ENCODE measurements at places on chromosomes 3 and 15.

- no peak for DNase-seq
These were observed 1.7 kb downstream of the SEMA5B start for GRCh38 chr3:123025642-123026521.

DNA sequence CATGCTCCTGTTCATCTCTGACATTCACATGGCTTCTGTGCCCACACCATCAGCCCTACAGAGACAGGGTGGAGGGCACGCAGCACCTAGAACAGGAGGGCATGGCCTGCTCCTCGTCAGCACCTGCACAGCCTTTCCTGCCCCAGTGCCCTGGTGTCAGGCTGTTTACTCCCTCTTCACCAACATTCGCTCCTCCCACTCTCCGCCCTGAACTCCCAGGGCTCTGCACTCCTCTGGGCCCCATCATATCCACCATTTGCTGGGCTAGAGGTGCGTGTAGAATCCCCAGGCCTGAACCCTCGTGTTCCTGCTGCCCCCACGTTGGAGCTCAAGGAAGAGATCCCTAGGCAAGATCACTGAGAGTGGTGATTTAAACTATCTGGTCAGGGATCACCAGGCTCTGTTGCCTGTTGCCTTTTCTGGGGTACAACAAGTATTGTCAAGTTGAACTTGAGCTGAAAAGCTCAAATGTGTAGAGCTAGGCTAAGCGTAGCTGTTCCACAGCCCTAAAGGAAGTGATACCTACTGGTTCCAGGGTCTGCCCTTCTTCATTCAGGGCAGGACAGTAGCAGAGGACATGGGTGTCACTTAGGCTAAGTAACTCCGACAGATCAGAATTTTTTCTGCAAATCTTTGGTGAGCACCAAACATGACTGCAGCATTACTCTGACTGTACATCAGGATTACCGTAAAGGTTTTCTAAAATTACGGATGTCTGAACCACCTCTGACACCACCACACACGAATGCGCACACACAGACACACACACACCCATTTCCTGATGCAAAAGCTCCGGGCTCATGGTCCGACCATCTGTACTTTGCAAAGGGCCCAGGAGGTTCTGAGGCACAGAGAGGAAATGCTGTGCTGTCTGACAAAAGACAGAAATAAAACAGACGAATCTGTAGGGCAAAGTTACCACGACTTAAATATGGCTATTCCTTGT is 43.7 kb upstream of the GNB5 start:
- DNase-seq: no peak

- DNase-seq: no peak
These were observed 33.3 kb downstream of the TSPAN3 start for GRCh38 chr15:77037388-77038209.

- no peak for DNase-seq
These were observed 8.5 kb downstream of the CGNL1 start for GRCh38 chr15:57384816-57385215.

- DNase-seq: no peak
These were observed 99.2 kb downstream of the HES1 start for GRCh38 chr3:194235160-194235559.

DNA sequence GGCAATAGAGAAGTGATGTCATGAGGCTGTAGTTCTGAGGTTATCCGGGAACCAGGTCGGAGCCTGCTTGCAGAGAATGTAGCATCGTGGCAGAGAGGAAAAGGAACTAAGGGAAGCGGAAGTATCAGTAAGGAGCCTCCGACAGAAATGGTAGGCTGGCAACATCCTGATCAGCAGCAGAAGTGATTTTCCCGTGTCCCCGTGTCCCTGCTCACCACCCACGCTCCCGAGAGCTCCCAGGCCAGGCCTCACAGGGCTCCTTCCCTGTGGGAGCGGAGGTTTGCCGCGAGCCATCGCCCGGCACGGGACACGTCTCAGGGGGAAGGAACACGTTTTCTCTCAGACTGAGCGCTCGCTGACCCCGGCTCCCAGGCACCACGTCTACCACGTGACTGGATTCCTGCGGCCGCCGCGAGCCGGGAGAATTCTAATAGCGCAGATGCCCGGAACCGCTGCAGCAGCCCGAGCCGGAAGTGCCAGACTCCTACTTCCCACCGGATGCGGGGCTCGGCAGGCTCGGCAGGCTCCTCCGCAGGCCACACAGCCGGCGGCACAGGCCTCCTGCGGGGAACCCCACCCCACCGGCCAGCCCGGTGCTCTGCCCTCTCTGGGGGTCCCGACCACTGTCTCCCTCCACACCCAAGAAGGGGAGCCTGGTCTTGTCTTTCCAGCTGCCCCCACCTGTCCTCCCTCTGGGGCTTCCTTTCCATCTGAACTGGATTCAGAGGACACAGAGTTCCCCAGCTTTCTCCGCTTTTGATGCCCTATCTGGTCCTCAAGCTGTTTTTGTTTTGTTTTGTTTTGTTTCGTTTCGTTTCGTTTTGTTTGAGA is 99.3 kb downstream of the BDH1 start:
- DNase-seq: peak; percentile 94

DNA sequence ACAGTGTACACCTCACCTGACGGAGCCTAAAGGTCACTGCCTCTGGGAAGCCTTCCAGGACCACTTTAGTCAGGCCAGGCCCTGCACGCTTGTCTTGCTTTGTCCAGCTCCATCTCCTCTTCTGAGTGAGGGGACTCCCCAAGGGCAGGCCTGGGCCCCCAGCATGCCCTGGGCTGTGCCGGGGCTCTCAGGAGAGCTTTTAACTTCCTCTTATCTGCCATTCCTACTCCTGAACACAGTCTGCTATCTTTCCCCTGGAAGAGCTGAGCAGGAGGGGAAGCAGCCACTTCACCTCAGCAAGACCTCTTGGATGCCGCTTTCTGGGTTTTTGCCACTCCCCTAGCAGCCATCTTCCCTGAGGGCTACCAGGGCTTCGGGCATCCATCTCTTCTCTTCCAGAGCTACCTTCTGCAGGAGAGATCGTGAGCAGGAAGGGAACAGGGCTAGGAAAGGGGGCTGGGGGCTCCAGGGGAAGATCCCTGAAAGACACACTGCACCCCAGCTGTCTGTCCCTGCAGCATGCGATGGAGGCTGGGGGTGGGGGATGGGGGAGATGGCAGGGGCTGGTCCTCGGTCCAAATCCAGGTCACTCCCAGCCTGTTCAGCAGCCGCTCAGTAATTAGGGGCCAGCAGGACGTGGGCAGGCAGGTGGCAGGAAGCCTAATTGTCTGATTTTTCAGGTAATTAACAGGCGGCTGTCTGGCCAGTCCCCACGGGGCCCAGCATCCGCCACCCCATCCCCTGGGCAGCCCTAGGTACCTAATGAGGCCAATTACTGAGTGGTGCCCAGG is 19.9 kb upstream of the RPL29 start:
- no peak for DNase-seq

- no peak for DNase-seq
These were observed 48.5 kb downstream of the RGMA start for GRCh38 chr15:93040288-93041158.

DNA sequence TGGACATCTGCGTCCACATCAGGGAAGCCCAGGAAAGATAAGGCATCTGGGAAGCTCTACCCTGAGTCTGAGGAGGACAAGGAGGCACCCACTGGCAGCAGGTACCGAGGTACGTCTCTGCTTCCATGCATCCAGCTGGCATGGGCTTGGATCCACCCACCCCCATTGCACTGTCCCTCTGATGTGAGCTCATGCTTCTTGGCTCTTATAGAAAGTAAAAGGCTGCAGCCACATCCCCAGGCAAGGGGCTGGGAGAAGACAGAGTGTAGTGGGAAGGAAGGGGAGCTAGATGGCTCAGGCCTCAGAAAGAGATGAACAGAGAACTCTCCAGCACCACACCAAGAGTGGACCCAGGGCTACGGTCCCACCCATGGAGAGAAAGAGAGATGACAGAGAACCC is 18.2 kb downstream of the PTH1R start:
- DNase-seq: no peak

DNA sequence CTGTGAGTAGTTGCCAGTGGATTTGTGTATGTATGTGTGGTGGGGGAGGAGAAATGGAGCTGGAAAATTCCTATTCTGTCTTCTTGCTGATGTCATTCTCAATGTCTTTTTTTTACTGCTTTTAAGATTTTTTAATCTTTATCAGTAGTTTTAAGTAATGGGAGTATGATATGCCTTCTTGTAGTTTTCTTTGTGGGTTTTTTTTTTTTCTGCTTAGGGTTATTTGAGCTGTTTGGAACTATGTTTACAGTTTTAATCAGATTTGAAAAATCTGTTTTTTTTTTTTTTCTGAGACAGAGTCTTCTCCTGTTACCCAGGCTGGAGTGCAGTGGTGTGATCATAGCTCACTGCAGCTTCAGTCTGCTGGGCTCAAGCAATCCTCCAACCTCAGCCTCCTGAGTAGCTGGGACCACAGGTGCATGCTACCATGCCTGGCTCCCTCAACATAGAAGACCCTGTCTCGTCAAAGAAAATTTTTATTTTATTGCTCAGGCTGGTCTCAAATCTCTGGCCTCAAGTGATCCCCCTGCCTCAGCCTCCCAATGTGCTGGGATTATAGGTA is 37.1 kb downstream of the RPL39L start:
- no peak for DNase-seq

DNA sequence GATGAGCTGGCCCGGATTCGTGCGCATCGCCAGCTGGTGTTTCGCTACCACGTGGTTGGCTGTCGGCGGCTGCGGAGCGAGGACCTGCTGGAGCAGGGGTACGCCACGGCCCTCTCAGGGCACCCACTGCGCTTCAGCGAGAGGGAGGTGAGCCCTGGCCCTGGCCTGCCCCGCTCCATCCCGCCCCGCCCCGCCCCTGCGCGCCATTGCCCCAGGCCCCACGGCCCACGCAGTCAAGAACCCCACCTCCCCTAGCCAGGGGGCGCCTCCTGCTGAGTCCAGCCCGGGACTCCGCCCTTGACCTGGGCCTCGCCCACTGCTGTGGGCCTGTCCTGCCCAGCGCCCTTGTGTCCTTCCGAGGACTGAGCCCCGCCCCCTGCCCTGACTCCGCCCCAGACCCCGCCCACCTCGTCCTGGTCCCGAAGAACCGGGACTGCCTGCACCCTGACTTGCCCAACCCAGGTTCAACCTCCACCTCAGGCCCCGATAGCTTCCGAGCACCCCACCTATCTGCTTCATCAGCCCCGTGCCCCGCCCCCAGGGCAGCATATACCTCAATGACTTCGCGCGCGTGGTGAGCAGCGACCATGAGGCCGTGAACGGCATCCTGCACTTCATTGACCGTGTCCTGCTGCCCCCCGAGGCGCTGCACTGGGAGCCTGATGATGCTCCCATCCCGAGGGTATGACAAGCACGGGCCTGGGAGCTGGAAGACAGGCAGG is 14.8 kb downstream of the NT5DC2 start:
- no peak for DNase-seq

DNA sequence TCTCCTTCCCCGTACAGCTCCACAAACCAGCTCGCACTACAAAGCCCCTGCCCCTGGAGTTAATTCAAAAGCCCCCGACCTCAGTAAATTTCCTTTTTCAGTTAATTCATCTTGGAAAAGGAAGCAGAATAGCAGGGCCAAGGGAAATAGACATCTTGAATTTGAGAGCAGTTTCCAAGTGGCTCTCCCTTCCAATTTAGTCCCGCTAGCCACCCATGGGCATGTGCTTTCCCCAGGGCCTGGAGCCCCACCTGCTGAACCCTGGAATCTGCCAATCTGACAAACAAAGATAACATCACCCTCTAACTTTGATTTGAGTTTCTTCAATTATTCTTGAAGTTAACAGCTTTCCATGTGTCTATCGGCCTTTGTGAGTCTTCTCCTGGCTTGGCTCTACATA is 31.7 kb downstream of the PRR20G start:
- no peak for DNase-seq

- DNase-seq: no peak
These were observed 7.7 kb downstream of the SLCO3A1 start for GRCh38 chr15:91861223-91861622.

GRCh38 chr3:52182196-52182595 is 15.8 kb upstream of the ALAS1 start:
- DNase-seq: no peak

DNA sequence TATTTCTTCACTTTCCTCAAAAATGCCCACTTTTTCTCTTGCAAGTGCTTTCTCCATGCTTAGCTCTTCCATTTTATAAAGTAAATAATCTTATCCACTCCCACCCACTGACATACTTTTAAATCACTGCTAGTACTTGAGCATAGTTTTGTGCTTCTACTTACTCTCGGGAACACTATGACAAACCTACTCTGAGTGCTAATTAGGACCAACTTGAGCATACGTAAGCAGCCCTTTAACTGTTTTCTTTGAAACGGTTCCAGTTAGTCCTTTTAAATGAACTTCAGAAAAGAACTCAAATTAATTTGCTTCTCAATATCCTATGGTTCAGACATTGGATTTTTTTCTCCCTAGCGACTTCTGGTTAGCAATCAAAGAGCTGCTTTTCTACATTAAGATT is 280.0 kb upstream of the SOX2 start:
- DNase-seq: no peak

- no peak for DNase-seq
These were observed 237.2 kb downstream of the MBNL1 start for GRCh38 chr3:152505926-152506325.

DNA sequence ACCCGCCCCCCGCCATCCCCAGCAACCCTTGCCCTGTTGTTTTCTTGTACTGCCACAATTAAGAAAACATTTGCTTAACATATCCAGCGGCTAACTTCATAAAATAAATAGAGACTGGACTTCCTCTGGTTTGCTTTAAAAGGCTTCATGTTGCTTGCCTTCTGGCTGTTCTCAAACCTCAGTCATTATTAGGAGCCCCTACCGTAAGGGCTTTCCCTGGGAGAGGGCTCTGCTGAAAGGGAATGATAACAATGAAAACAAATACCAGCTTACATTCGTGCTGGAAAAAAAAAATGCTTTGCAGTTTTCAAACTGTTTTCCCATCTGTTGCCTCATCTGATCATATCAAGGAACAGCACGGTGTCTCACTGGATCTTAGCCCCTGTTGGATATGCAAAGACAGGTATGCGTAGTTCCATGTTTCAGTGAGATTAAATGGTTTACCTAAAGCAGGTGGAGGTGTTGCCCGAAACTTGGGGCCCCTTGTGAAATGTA is 77.2 kb upstream of the VGLL4 start:
- no peak for DNase-seq

DNA sequence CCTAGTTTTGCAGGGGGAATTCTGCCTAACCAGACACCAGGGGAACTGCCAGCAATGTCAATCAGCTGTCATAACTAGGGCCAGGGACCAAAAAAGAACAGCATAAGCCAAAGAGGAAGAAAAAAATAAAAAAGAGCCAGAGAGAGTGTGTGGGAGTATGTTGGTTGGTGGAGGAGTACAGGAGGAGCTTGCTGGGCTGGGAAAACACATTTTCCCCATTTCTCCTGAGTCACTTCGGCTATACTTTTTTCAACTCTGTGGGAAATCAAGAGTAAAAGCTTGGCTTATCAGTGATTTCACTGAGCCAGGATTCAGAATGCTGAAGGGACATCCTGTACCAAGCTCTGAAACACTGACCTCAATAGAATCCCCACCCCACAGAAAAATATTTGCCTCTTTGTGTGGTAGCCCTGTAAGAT is 144.7 kb upstream of the DPH6 start:
- peak; percentile 35 for DNase-seq

DNA sequence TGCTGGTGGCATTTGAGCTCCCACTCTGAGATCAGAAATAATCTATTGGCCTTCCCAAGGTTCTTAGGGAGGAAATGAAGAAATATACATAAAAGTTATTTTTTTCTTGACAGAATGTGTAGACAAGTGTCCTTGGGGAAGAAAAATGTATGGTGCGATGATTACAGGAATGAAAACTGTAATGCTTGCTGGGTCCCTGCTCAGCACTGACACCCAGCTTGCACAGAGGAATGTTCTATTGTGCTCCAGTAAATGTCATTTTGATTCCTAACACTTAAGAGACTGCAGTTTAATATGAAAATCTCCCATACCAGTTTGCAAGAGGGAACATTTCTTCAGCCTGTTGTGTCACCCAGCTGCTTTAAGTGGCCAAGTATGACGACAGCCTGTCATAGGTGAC is 271.3 kb upstream of the TPM1 start:
- DNase-seq: no peak
